ENCODE measurements at places on chromosomes 5 and 9.

GRCh38 chr5:172952034-172952511, 7.2 kb upstream of the RPL26L1 start:
- no peak for DNase-seq

DNA sequence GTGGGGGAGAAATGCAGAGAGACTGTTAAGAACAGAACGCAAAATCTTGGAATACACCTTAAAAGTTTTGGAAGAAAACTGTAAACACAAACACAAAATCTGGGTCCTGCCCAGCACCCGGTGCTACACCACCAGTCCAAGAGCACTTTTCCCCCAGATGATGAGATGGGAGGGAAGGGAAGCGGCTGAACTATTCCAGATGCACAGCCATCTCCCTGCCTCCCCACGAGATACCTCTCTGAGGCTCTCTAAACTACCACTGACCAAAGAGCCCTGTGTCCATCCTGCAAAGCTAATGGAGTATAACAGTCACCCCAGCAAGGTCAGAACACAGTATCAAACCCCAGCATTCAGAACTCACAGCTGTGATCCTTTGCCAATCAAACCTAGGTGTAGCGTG, 8.0 kb downstream of the SPARC start:
- DNase-seq, result no peak

DNA sequence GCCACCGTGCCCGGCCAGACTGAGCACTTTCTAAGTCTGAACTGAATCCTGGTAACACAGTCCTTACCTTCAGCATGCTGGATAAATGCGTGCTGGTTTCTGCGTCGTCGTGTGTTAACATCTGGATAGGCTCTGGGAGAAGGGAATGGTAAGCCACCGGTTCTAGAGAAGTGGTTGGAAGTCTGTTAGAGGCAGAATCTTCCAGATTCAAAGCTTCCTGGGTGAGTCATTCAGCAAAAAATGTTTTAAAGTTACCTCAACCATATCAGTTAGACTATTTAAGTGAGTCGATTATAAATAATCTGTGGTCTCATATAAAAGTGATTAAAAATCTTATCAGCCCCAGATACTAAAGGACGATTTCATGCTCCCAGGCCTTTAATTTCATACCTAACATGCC, 256.5 kb upstream of the NFIL3 start:
- no peak for DNase-seq

- DNase-seq, result no peak
Measured at GRCh38 chr5:79495311-79495710, 18.6 kb downstream of the HOMER1 start.

- DNase-seq, result no peak
Measured at GRCh38 chr9:70030156-70030555, 13.5 kb upstream of the MAMDC2 start.

DNA sequence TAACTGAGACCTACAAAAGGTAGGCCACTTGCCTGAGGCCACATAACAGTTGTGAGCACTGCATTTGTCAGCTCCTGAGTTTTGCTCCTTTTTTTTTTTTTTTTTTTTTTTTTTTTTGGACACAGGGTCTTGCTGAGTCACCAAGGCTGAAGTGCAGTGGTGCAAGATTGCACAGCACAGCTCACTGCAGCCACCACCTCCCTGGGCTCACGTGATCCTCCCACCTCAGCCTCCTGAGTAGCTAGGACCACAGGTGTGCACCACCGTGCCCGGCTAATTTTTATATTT, 37.1 kb downstream of the LAMC3 start:
- no peak for DNase-seq

DNA sequence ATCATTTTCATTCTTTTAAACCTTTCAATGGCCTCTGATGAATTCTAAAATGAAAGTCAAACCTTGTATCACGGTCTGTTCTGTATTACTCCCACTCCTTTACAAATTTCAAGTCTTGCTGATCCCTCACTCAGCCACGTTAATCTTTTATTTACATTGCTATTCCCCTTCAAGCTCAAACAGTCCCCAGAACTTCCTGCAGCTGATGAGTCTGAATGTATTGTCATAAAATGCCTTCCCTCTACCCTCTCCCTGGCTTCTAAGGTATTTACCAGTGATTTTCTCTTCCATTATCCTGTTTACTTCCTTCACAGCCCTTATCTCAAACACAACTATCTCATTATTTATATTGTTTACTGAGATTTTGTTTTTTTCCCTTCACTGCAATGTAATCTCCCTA, 562.3 kb upstream of the C9orf72 start:
- no peak for DNase-seq

DNA sequence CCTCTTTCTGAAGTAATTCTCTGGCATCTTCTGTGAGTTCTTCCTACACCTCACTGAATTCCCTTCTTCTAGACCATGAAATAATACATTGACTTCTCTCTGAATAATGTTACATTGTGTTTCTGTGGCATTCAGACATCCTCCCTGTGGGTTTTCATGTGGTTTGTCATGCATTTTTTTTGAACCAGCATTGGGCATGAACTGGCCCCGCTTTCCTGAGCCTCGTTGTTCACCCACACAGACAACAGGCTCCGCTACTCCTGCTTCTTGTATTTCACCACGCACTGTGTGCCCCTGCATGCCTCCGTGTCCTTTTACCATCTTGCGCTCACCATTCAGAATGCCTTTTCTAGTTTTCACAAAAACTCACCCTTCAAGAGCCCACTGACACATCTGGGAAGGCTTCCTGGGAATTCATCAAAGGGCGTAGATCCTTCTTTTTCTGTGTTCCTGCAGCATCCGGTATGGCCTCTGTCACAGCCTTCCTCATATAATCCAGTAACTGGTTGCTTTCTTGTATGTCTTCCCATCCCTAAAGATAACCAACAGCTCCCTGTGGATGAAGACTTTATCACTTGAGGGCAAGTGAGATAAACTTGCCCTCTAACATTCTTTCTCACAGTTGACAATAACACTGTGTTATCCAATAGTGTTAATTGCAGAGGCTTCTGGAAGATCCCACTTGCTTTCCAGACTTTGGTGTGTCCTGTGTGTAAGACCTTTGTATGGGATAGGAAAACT, 51.5 kb upstream of the ADAMTSL1 start:
- no peak for DNase-seq

GRCh38 chr5:35884191-35884769, 27.6 kb downstream of the IL7R start:
- DNase-seq, result no peak

GRCh38 chr9:36192196-36192595, 1.5 kb downstream of the CLTA start:
- DNase-seq, result no peak

DNA sequence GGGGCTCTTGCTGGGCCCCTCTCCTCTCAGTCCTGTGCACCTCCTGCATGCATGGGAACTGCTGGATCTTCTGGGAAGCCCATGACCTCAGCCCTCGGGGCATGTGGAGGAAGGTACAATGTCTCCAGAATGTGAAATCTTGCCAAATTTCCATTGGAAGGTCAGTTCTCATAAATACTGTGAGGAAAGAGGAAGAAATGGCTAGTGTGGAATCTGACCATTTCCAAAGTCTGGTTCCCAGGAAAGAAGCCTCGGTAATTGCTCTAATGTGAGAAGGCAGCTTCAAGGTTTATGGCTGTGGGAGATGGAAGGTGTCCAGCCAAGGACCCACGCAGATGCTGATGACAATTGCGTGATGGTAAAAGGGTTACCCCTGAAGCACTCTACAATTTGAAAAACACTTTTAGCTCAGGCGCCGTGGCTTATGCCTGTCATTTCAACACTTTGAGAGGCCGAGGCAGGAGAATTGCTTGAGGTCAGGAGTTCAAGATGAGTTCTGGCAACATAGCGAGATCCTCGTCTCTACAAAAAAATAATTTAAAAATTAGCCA, 8.1 kb upstream of the IL17B start:
- DNase-seq, result no peak

GRCh38 chr5:74201334-74202081, 439.0 kb downstream of the ENC1 start:
- DNase-seq, result no peak

- DNase-seq, result no peak
Measured at GRCh38 chr5:95927927-95928723, 33.5 kb downstream of the ELL2 start.

GRCh38 chr5:178667101-178667500, 40.3 kb upstream of the CLK4 start:
- DNase-seq, result no peak

DNA sequence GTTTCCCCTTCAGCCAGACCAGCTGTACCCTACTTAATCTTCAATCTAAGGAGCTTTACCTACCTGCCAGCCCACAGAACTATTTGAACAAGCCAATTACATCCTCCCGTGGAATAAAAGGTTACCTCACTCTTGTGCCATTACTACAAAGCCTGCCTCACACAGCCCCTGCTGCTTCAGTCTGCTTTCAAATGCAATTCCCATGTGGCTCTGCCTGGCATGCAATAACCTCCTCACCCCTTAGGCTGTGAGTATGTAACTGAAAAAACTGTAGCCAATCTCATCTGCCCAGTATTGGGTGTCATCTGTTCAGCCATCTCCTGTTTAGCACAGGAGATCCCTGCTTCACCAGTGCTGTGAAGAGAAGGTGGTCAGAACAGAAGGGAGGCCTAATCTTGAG, 6.1 kb upstream of the GCNT1 start:
- DNase-seq, result no peak

DNA sequence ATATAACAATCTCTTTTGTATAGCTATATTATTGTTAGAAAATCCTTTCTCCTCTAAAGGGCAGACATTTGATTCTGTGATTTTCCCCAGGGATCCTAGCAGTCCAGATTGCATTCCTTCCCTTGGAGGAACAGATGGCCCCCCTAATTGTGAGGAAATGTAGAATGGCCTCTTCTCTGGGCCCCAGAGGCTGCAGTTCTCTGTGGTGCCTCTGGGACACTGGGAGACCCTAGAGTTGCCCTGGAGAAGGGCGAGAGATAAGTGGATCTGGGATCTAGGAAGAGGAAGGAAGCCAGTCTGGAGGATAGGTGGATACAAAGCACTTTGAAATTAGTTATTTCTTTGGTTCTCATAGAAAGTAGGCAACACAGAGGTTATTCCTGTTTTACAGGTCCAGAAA, 1.9 kb upstream of the HINT2 start:
- no peak for DNase-seq

GRCh38 chr5:54909911-54910870, 75.2 kb downstream of the ESM1 start:
- DNase-seq, result no peak

GRCh38 chr5:112635276-112635675, 102.4 kb upstream of the APC start:
- DNase-seq, result no peak

DNA sequence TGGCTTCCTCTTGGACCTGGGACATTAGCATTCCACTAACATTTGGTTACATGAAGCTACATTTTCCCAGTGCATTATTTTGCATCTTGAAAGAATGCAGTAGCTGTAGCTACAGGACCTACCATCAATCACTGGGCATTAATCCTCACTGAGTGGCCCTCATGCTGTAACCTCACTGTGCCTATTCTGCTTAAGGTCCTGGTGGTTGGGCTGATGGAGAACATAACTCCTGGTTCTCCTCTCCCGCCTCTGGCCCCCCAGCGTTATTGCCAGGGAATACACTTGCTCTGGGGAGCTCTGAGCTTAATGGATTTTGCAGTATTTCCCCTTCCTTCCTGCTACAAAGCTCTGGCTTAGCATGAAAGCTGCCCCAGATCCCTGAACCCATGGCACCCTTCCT, 111.5 kb upstream of the EQTN start:
- DNase-seq, result no peak

DNA sequence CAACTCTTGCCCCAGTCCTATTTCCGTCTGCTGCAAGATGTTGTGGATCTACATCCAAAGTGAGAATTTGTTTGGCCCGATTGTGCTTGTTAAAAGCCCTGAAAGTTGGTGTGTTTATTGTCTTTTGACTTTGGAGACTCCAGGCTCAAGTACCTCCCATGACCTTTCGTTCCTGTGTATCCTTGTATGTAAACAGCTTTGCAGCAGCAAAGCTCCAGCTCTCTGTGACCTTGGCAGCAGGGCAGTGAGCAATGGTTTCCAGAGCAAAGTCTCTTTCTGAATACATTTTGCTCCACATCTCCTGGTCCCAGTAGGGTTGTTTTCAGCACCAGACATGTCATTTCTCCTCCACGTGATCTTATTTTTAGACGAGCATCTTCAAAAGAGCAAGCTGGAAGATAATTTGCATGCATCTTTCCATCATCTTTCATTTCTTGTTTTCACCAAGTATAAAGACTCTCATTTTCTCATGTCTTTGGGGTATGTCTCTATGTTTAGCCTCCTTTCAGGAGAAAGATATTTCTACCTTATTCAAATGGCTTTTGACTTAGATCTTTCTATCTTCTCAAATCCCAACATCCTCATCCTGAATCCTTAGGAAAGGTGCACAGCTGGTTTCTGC, 68.1 kb upstream of the ERCC6L2 start:
- no peak for DNase-seq

GRCh38 chr5:119353686-119354366, 2.0 kb upstream of the TNFAIP8 start:
- DNase-seq, result no peak

GRCh38 chr5:138748630-138749081, 4.6 kb upstream of the CTNNA1 start:
- DNase-seq, result no peak

- no peak for DNase-seq
Measured at GRCh38 chr5:172042183-172042582, 35.7 kb upstream of the FBXW11 start.

- DNase-seq, result peak; percentile 2
Measured at GRCh38 chr5:135065306-135066265, 31.6 kb upstream of the PITX1 start.

DNA sequence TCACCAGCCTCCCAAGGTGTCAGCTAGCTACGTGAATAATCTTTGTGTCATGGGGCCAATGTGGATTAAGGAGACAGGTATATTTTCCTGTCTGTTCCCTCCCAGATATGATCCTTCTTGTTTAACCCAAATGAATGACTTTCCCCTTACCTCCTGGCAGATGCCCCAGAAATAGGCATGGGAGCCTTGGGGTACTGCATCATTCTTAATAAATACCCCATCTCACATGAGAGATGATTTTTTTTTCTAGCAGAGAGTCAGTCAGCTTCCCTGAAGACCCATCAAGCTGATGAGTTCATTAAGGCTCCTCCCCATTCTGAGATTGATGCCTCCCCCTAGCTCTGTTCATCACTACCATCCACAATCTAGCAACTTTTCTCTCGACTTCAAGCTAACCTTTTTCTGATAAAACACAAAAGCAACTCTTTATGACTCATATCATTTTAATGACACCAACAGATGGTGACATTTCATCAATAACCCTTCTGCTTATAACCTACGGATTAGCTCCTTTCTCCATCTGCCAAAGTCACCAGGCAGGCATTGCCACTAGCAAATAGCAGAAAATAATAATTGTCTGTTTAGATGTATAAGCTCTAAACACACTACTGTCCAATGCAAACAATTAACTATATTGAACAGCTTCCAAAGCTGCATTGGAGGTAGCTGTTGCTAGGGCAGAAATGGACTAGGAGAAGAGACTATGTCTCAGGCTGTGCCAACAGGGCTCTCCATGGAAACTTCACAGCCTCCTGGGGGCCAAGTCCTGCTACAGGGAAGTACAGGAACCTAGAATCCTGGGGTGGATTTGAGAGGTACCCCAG, 143.7 kb downstream of the ACER2 start:
- DNase-seq, result peak; percentile 30

Measured in globus pallidus (tissue), 1 donor.